ENCODE measurements at places on chromosomes 13 and 19.
A peak's percentile ranks its signal among the peaks of the same experiment; 100 is the strongest.

DNA sequence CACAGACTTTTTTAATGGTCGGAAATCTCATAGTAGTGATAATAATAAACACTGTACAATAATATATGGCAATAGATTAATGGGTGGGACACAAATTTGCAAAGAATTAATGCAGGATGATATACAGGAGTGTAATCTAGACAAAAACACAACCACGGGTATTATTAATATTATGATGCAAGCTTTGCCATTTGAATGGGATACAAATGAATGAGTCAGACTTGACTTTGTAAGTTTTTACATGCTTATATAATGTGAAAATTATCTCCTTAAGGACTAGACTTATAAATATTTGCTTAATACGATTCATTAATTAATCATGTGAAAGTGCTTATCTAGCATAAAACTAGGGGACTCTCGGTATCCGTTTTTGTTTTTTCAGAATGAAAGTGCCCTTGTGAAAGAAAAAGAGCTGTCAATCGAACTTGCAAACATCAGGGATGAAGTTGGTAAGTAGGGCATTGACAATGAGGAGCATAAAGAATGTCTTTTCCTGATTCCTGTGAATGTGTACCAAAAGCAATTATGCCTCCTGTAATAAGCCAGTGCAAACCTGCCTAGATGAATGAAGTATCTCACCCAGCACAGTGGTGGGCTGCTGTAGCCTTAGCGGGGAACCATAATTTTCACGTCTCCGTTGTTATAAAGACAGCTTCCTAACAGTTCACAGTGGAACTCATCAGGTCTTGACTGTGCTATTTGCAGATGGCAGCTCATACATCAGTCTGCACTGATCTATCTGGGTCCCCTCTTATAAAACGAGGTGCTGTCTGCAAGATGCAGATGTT is 155.7 kb downstream of the SLC7A1 start:
- no peak for DNase-seq

GRCh38 chr19:17530586-17530985 is 19.1 kb downstream of the PGLS start:
- DNase-seq: no peak

- no peak for DNase-seq
These were observed 6.7 kb upstream of the FBL start for GRCh38 chr19:39852882-39853281.

GRCh38 chr19:29548483-29549085 is 22.8 kb downstream of the VSTM2B start:
- DNase-seq: no peak

DNA sequence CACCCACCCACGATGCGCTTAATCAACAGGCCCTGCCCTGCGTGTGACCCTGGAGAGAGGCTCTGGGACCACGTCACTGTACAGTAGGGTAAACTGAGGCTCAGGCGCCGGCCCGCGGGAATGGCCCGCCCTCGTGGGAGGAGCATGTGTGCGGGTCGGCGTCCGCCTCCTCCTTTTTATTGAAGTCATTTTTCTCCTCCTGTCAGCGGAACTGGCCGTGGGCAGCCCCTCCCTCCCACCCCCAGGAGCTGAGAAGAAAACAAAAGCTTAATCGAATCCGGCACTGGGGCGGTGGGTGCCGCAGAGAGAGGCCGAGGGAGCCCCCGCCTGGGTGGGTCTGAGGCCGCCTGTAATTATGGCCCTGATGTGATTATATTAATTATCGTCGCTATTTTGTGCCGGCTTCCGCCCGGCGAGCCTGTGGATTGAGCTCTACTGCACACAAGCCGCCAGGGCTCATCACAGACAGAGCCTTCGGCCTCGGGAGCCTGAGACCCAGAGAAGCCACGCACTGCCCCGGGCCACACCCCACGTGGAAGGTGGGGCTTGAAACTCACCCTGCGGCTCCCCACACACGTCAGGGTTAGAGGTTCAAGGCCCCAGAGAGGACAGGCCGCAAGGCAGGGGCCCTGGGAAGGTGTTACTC is 7.0 kb downstream of the C2CD4C start:
- DNase-seq: no peak

GRCh38 chr19:10712045-10712444 is 5.8 kb upstream of the DNM2 start:
- DNase-seq: no peak

- DNase-seq: peak; percentile 86
These were observed 20.1 kb downstream of the WTIP start for GRCh38 chr19:34501339-34502320.

- no peak for DNase-seq
These were observed 35.3 kb downstream of the CEBPA start for GRCh38 chr19:33266974-33267484.

GRCh38 chr19:6429419-6430221 is 3.9 kb downstream of the SLC25A41 start:
- DNase-seq: no peak

GRCh38 chr19:43662487-43662886 is 7.5 kb downstream of the PLAUR start:
- no peak for DNase-seq

DNA sequence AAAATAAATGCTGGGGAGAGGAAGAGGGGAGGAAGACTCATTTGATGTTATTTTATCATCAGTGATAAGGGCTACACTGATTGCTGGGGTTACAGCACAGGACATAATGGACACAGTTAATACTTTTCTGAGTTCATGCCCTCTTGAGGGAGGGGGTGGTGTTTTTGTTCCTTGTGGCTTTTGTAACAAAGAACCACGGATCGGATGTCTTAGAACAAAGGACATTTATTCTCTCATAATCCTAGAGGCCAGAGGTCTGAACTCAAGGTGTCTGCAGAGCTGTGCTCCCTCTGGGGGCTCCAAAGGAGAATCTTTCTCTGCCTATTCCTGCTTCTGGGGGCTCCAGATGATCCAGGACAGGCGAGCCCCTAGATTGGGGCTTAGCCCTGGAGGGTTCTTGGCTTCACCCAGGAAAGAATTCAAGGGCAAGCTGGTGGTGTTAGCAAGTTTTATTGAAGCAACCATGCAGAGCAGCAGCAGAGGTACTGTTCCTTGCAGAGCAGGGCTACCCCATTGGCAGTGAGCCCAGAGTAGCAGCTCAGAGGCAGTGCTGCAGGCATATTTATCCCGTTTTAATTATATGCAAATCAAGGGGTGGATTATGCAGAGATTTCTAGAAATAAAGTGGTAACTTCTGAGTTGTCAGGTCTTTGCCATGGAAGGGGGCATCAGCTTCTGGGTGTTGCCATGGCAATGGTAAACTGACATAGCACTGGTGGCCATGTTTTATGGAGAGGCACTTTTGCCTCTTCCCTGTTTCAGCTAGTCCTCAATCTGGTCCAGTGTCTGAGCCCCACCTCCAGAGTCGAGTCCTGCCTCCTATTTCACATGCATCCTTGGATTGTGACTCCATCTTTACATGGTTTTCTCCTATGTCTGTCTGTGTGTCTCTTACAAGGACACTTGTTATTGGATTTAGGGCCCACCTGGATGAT is 18.0 kb downstream of the VAV1 start:
- no peak for DNase-seq

DNA sequence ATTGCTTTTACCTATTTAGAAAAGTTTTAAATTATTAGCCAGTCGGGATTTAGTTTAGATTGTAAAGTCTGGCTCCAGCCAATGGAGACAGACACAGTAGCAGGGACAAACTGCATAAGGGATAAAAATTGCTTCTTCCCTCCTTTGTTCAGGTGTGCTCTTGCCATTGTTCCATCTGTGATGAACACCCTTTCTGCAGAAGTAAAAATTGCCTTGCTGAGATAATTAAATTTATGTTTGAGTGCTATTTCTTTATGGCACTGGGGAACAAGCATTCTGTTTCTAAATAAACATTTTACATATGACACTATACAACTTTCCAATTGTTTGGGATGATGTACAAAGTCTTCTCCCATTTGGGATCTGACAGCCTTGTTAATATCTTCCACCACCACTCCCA is 18.0 kb downstream of the OR7C2 start:
- no peak for DNase-seq

- no peak for DNase-seq
These were observed 125.2 kb downstream of the ATP11A start for GRCh38 chr13:112814905-112815585.

GRCh38 chr19:44587963-44588770 is 25.2 kb upstream of the IGSF23 start:
- DNase-seq: no peak

DNA sequence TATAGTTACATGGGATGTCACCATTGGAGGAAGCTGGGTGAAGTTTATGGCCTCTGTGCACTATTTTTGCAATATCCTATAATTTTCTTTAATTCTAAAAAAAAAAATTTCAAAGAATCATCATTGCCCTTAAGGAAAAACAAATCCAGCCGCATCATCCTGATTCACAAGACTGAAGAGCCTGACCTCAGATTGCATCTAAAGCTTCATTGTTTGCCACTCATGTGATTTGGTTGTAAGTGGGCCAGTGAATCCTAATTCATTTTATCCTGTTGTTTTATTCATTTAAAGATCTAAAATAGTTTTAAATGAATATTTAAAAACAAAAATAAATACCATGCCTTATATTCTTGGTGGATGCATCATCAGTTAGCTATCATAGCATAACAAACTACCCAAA is 504.5 kb downstream of the TBC1D4 start:
- DNase-seq: no peak

GRCh38 chr13:42354241-42355091 is 82.5 kb downstream of the AKAP11 start:
- peak; percentile 42 for DNase-seq

- DNase-seq: no peak
These were observed 4.2 kb upstream of the ZNF486 start for GRCh38 chr19:20162821-20163220.

- peak; percentile 57 for DNase-seq
These were observed 21.1 kb downstream of the PRR36 start for GRCh38 chr19:7852851-7853769.

- DNase-seq: no peak
These were observed 534.7 kb downstream of the KLF12 start for GRCh38 chr13:73599232-73600128.

GRCh38 chr13:36163809-36164308 is 32.7 kb upstream of the DCLK1 start:
- DNase-seq: no peak

- no peak for DNase-seq
These were observed 311.3 kb downstream of the LMO7 start for GRCh38 chr13:75947448-75947847.

DNA sequence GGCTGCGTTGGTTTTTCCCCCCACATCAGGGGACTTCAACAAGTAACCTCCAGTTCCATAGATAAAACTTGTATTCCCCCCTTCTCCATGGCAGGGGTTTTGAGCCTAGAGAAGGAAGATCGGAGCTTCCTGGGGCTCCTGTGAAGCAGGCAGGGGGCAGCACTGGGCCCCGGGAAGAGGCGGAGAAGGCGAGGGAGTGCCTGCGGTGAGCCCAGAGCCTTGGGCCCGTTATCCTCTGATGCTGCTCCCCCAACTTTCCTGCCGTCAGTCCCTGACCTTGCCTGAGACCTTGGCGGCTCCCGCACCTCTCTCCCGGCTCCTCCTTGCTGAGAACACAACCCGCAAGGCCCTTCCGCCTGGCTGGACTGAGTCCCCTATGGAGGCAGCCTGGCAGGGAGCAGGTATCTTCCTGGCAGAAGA is 2.5 kb downstream of the LIPE start:
- DNase-seq: no peak

DNA sequence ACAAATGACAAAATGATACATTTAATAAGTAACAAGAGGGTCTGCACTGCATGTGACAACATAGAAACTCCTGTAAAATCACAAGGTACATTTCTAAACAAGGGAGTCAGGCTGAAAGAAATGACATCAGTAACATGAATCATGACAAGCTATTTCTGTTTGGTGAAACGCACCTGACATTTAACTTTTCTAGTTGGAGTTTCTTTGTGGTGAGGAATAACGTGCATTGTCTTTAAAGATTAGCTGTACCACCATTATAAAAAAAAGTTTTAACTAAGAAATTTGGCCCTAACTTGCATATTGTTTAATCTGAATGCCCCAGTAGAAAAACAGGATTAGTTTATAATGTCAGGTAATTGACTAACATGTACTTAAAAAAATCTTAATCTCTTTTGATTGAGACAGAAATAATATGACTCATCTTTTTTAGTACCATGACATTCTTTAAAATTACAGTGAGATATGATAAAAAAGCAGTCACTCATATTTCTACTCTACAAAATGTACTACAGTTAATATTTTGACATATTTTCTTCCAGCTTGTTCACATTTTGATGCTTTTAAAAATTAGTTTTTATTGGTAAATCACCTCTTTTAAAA is 418.2 kb downstream of the KLF12 start:
- DNase-seq: no peak

DNA sequence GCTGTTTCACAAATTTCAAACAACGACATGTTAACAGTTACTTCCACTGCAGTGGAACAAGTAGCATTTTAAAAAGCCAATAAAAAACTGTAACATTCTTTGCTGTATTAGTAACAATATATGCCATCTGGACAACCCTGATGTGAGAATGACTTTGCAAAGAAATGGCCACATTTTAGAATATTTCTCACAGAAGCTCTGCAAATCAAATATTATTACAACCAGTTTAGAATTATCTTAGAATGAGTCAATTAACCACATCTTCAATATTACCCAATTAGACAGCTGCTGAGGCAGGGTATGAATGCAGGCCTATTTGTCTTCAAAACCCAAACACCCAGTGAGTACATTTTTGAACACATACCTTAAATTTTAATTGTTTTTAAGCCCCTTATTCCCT is 3.2 kb downstream of the ZNF699 start:
- DNase-seq: no peak

- DNase-seq: no peak
These were observed 2.5 kb downstream of the GRTP1 start for GRCh38 chr13:113361406-113361805.

- peak; percentile 64 for DNase-seq
These were observed 2.2 kb downstream of the FLT3LG start for GRCh38 chr19:49475995-49476880.

- DNase-seq: peak; percentile 66
These were observed 25.9 kb downstream of the GRIN2D start for GRCh38 chr19:48419158-48419920.

- no peak for DNase-seq
These were observed 78.7 kb downstream of the GNG7 start for GRCh38 chr19:2623798-2624197.

GRCh38 chr13:28333204-28333881 is 161.6 kb downstream of the FLT1 start:
- DNase-seq: no peak

DNA sequence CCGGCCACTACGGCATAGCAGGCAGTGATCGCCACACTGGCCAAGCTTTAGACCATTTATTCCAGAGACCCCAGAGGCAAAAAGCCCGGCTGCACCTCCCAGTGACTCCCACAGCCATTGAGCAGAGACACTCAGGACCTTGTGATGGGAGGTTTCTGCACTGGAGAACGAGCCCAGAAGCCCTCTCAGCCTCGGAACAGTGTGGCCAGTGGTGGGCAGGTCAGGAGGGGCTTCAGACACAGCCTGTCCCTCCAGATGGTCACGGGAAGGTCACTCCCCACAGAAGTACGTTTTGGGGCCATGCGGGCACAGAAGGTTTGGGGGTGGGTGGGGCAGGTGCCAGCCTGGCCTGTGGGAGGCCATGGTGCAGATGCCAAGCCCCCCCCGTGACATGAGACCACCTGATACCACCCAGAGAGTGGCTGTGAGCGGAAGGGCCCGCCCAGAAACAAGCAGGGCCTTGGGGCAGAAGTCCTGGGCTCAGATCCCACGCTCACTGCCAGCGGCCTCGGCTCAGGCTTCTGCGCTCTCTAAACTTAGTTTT is 599 bp upstream of the F10 start:
- DNase-seq: no peak
